ENCODE measurements at places on chromosomes 2 and 18.

GRCh38 chr2:119744335-119744939 lies 15.3 kb upstream of the PTPN4 start:
- no peak for DNase-seq

GRCh38 chr2:196479350-196479749 lies 160.2 kb upstream of the CCDC150 start:
- DNase-seq: peak; percentile 89

GRCh38 chr2:240437861-240438809 lies 2.7 kb downstream of the GPC1 start:
- DNase-seq: no peak

DNA sequence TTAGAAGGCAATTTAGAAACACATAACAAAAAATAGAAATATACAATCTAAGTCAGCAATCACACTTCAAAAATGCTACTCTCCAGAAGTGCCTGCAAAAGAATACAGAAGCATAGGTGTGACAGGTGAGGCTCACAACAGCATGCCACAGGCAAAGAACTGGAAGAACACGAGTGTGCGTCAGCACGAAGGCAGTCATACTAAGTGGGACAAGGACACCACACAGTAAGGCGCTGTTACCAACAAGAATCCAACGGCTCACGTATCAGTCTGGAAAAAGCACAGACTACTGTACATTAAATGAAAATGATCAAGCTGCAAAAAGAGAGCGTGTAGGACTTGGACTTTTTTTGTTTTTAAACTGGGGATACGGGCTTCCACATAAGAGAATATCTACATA lies 18.7 kb downstream of the HDLBP start:
- DNase-seq: no peak

DNA sequence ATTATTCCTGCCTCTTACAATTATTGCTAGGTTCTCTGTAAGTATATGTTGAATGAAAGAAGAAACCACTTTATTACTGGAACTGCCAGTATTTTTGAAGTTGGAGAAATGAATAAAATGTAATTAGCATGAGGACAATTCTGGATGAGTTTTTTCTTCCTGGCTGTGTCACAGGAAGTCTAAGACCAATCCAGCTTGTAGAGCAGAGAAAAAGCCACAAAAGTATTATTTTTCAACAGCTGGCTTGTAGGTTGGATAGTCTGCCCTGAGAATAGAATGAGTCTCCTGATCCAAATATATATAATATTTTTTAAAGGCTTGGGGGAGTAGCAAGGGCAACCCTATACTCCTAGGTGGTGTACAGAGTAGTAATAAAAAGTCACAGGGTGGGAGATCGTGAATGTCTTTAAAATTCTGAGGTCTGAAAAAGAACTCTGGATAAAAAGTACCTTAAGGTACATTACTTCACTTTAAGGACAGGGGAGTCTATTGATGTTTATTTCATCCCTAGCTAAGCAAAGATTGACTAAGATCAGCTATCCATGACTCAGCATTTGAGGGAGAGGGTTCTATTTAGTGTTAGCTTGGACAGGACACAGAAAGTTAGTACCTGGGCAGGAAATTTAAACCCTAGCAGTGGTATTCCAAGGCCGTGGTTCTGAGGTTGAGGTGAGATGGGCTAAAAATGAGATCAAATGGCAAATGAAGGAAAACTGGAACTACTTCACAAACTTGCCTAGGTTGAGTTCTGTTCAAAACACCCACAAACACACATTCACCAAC lies 31.7 kb downstream of the SLC40A1 start:
- no peak for DNase-seq
